ENCODE measurements at places on chromosomes 16 and 17.

- DNase-seq = no peak
Observed at GRCh38 chr17:76547183-76547641, 7.4 kb downstream of the PRCD start.

DNA sequence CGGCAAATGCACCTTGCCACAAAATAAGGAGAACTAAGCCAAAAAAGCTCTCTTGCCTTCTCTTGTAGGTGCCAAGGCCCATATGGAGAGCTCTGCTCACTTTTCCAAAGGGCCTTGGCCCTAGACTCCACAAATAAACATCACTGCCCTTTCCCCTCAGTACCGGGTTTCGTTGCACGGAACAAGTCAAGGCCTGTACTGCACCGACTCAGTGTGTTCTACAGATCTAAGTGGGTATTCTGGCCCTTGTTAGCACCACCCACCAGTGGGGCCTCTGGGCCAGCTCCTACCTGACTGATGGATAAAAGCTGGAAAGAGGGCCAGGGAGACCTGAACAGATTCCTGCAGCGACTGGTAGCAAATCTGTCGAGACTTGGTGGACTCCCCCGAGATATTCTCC lies 43.7 kb upstream of the GSG1L start:
- DNase-seq = no peak

GRCh38 chr17:44023545-44024270 lies 8.9 kb upstream of the TMEM101 start:
- DNase-seq = no peak

GRCh38 chr16:50260206-50261159 lies 5.9 kb upstream of the ADCY7 start:
- DNase-seq = no peak

- DNase-seq = no peak
Observed at GRCh38 chr17:78924481-78925151, 571 bp downstream of the TIMP2 start.

GRCh38 chr16:85607321-85607765 lies 5.8 kb upstream of the GSE1 start:
- no peak for DNase-seq

DNA sequence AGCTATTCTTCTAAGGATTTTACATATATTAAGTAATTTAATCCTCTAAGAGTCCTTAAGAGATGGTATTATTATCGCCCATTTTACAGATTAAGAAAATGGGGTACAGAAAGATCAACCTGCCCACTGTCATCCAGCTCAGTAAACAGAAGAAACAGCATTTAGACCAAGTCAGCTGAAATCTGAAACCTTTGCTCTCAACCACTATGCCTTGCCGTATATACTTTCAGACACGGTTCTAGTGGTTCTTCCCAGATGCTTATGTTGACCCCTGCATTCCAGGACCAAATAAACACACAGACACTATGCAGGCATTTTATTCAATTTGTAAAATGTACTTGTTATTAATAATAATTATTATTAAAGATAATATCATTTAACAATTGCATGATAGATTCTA lies 854.8 kb downstream of the KCNJ2 start:
- DNase-seq = no peak

GRCh38 chr17:38587203-38587602 lies 18.5 kb downstream of the SRCIN1 start:
- DNase-seq = no peak

- no peak for DNase-seq
Observed at GRCh38 chr16:17515421-17516210, 44.9 kb upstream of the XYLT1 start.

GRCh38 chr16:50121278-50121677 lies 31.8 kb upstream of the TENT4B start:
- no peak for DNase-seq

DNA sequence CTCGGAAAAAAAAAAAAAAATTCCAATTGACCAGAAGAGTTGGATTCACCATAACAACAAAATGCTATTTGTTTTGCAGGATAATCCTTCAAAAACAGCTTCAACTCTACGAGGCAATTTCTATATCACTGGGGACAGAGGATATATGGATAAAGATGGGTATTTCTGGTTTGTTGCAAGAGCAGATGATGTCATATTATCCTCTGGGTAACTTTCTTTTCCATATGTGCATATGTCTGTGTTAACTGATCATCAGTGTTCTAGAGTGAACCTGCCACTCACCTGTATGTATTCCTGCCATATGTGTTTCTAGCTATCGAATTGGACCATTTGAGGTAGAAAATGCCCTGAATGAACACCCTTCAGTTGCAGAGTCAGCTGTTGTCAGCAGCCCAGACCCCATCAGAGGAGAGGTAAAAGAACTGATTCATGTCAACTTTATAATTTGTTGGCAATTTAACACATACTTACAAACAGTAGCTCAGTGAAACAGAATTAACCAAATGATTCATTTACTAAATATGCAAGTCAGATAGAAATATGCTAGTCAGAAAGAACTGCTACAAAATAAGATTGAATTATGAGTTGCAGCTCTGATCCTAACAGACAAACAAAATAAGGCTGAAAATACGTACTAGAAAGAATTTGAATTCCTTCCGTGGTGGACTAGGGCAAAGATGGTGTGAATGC lies 14.2 kb downstream of the ERI2 start:
- no peak for DNase-seq

DNA sequence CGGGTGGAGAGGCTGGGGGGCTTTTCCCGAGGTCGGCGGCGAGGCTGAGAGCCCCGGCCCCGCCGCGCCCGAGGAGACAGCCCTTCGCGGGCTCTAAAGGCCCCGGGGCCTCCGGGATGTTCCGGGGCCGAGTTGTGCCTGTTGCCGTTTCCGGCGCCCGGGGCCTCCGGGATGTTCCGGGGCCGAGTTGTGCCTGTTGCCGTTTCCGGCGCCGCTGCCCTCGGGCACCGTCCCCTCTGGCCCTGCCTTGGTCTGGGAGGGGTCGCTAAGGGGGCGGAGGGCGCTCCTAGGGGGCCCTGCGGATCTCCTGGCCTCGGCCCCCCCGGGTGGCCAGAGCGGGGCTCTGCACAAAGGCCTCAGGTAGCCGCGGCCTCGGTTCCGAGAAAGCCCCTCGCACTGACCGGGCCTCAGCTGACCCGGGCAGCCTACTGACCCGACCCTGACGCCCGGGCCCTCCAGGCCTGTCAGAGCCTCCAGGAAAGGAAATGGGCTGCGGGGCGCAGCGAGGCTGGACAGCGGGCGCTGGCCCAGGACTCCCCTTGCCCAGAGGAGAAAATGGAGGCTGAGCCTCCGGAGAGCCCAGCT lies 24.2 kb downstream of the ACTG1 start:
- DNase-seq = no peak

DNA sequence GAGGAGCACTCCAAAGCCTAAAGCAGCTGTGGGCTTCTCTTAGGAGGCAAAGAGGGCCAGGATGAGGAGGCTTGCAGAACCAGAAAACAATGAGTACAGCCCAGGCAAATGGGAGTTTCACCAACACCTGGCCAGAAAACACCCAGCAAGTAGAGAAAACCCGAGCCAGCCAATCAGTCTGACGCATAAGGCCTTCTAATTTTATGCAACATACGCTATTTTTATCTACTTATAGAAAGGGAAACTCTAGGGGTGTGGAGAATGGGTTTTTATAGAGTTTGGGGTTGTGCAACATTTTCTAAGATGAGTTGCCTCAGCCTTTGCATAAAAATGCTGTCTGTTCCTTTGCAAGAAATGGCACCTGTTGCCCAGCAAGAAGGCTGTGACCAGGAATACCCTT lies 529.0 kb upstream of the CDH5 start:
- DNase-seq = no peak

- DNase-seq = no peak
Observed at GRCh38 chr17:2210726-2211125, 92.9 kb downstream of the SMG6 start.

DNA sequence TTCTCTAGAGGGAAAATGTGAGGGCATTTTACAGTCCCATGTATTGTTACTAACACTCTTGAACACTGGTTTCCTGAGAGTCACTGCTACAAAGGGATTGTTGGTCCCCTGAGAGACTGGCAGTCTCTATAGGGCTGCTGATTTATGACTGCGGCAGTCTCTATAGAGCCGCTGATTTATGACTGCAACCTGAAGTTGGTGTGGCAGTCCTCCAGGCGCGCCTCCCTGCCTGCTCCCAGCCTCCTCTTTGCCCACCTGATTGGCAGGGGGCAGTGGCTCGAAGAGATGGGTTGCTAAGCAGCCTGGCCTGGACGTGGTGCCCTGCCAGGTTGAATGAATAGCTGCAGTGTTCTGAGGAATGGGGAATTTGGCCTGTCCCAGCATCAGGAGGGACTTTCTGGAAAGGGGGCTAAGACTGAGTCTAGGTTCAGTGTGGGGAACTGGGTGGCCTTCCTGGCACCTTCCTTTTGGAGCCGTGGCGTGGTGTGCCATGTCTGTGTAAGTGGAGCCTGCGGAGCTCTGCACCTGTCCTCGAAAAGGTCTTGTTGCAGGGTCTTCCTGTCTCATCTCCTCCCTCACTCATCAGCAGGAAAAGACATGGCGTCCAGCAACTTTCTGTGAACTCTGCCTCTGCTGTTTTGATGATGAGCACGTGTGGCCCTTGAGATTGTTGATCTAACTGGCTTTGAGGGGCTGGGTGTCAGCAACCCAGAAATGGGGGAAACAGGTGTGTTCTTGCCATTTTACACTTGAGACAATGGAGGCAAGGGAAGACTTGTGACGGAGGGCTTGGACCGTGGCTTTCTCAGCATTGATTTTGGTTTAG lies 24.9 kb downstream of the SAP30BP start:
- DNase-seq = no peak

DNA sequence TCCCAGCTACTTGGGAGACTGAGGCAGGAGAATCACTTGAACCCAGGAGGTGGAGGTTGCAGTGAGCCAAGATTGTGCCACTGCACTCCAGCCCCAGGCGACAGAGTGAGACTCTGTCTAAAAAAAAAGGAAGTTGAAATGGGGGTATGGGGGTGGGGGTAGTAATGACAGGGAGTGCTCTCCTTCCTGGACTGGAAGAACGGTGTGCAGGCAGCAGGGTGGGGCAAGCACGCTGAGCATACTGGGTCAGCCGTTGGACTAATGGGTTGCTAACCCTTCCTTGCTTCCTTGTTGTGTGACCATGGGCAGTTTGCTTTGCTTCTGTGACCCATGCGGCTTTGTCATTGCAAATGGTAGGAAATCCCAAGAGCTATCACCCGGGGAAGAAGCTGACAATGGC lies 16.5 kb downstream of the KATNIP start:
- no peak for DNase-seq

GRCh38 chr16:81680444-81681275 lies 98.4 kb upstream of the PLCG2 start:
- no peak for DNase-seq

DNA sequence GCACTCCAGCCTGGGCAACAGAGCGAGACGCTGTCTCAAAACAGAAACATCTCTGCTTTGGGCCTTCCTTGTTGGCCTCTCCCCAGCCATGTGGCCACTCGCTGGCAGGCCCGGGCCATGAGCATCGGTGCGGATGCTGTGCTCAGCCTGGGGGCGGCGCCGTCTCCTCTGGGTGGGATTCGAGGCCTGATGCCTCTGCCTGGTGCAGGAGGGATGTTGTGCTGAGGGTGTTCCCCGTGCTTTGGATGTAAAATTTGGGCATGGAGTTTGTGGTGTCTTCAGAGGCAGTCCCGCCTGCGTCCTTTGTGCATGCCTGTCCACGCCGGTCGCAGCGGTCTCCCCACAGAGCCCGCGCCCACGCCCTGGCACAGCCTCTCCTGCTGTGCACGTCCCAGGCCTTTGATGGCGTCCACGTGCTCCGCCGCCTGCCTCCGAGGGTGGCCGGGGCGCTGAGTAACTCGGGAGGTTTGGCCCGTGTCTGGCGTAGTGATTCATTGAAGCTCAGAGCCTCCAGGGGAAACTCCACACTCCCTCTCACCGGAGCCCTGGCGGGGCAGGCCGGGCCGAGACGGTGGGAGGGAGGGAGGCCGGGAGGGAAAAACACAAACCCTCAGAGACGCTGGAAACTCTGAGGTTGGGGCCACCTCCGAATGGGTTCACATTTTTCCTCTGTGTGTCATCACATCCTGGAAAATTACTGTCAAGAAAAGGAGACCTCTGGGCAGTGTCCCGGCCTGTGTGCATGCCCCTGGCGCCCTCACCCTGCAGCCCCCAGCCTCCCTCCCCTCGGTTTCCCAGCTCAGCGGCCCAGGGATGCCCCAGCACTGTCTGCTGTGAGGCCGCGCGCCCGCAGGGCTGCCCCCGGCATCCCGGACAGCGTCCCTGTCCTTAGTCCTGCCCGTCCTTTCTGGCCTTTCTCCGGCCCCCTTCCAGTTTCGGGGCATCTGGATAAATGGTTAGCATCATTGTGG lies 19.0 kb downstream of the CENPX start:
- DNase-seq = no peak

- no peak for DNase-seq
Observed at GRCh38 chr16:52363082-52363481, 183.9 kb downstream of the TOX3 start.

DNA sequence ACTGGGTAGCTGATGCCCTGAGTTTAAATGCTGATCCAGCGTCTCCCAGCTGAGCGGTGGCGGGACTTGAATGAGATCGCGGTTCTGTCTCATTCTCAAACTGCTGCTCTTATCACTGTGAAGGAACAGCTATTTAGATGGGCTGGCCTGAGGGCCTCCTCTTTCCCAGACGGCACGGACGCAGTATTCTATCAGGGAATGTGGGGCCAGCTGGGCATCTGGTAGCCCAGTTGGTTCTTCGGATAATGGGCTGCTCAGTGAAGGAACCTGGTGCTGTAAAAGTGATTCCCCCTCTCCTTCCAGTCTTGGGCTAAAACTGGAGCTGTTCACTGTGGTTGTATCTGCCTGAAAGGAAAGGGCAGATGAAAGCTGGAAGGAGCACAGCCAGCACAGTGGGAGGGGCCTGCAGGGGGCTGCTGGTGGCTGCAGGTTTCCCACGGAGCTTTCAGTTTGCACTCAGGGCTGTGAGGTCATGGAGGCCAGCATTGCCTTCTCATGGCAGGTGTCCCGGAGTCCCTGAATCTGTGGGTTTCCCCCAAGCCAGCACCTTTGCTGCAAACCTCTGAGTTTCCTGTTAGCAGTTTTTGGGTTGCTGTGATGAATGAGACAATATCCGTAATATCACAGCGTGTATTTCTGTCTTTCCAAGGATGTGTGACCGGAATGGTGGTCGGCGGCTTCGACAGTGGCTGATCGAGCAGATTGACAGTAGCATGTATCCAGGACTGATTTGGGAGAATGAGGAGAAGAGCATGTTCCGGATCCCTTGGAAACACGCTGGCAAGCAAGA lies 3.6 kb downstream of the IRF8 start:
- DNase-seq = no peak

Measured in activated naive CD4-positive, alpha-beta T cell (primary cell).